ENCODE measurements at places on chromosomes 13 and 19.

GRCh38 chr19:45358213-45358792 is 12.1 kb downstream of the ERCC2 start:
- no peak for DNase-seq

DNA sequence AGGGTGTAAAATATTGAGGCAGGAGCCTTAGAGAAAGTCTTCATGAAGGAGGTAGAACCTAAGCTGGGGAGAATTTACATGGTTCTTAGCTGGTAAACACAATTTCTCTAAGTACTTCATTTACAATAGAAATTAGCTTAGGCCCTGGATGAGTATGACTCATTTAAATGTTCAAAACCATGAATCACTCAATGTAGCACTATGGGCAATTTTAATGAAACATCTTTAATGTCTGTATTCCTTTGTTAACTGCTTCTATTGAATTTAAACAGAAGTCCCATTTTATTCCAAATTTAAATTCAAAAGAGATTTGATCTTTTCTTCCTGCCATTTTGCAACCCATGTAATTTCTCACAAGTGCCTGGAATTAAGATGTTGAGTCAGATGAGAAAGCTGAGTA is 252.1 kb downstream of the RFC3 start:
- peak; percentile 43 for DNase-seq

- no peak for DNase-seq
Measured at GRCh38 chr19:13699786-13700185, 64.5 kb upstream of the MRI1 start.

- no peak for DNase-seq
Measured at GRCh38 chr19:7981199-7981598, 24.2 kb downstream of the ELAVL1 start.

GRCh38 chr13:41312176-41312500 is 1.1 kb downstream of the NAA16 start:
- DNase-seq, result peak; percentile 37

- DNase-seq, result no peak
Measured at GRCh38 chr13:97441368-97441767, 7.4 kb downstream of the RAP2A start.

- DNase-seq, result peak; percentile 86
Measured at GRCh38 chr19:40221858-40222619, 3.9 kb upstream of the TTC9B start.

- DNase-seq, result no peak
Measured at GRCh38 chr13:42380420-42381164, 108.6 kb downstream of the AKAP11 start.

GRCh38 chr13:27257233-27257568 is 5.8 kb downstream of the RPL21 start:
- no peak for DNase-seq

GRCh38 chr13:110359840-110360301 is 52.8 kb downstream of the COL4A2 start:
- DNase-seq, result peak; percentile 66

GRCh38 chr13:82480415-82480814 is 1401.9 kb downstream of the SLITRK1 start:
- no peak for DNase-seq

- peak; percentile 6 for DNase-seq
Measured at GRCh38 chr13:67134417-67135129, 95.6 kb downstream of the PCDH9 start.

DNA sequence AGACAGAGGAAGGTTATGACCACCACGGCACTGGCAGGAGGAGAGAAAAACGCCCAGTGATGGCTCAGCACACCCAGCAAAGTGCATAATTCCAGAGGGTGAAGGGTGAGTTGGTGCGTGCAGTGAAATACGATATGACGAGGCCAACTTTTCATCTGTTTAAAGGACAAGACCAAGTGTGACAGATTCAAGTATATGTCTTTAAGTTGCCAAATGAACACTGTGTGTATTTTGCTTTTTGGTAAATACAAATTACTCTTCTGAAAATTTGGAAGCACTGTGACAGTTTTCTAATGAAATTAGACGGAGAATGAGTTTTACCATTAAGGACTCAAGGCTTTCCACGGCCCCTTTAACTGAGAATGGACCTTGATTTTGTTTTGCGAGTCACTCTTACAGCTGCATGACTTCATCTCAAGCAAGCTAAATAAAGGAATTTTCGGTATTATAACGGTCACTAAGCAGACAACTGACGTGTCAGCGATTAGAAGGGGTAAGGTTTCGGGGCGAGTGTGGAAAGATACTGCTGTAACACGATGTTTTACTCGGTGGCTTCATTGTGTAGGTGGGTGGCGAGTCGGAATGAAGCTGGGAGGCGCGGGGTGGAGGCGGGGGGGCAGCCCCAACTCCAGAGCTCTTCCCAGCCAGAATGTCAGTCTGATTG is 22.8 kb downstream of the COL4A2 start:
- peak; percentile 59 for DNase-seq

DNA sequence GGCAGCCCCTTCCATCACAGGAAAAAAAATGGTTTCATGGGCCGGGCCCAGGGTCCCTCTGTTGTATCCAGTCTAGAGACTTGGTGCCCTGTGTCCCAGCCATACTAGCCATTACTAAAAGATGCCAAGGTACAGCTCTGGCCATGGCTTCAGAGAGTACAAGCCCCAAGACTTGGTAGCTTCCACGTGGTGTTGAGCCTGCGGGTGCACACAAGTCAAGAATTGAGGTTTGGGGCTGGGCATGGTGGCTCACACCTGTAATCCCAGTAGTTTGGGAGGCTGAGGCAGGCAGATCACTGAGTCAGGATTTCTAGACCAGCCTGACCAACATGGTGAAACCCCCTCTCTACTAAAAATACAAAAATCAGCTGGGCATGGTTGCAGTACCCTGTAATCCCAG is 214.3 kb downstream of the LIG4 start:
- no peak for DNase-seq

DNA sequence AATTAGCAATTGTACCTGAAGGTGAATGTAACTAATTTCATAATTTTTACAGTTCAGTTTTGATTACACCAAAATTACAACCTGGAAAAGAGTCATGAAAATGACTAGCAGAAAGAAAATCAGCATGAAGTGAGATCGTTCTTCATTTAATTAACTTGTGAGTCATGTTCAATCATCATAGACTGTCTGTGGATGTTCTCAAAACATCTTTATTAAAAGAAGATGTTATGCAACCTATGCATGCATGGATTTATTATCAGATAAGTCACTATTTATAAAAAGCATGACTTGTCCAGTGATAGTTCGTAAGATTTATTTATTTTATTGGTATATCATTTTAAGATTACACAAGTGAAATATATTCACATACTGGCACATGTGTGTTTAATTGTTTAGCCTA is 245.9 kb downstream of the ITGBL1 start:
- peak; percentile 64 for DNase-seq

DNA sequence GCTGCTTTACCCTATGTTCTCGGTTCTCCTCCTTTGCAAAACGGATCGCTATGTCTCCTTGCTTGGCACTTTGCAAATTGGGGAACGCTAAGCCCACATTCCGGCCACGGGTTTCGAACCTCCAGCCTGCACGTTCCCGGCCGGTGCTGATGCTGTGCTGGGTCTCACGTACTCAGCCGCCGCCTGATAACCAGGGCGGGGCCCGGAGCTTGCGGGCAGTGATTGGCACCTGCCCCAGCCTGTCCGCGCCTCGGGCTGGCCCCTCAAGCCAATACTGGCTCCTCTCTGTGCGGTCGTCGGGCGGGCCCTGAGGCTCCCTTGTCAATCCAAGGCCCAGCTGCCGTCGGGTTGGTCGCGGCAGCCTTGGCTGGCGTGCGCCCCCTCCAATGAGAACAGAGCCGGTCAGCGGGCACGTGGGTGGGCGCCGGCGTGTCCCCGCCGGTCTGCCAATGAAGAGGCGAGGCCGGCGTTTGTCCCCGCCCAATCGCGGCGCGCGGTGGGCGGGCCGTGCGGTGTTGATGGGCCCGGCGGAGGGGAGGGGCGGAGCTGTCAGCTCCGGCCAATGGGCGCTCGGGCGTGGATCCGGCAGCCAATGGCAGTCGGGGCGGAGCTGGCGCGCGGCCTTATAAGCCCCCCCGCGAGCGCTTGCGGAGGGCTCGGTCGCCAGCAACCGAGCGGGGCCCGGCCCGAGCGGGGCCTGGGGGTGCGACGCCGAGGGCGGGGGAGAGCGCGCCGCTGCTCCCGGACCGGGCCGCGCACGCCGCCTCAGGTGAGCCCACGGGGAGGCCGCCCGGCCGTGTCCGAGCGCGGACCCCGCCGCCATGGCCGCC is at the start of gene KDM4B:
Gene KDM4B, plus strand, starts transcription at position 652 of the 830 bp plus-strand sequence. CDS start 63,778 bp downstream, outside the sequence.
- DNase-seq, result peak; percentile 100

- peak; percentile 39 for DNase-seq
Measured at GRCh38 chr19:1105008-1105872, 1.4 kb downstream of the GPX4 start.

DNA sequence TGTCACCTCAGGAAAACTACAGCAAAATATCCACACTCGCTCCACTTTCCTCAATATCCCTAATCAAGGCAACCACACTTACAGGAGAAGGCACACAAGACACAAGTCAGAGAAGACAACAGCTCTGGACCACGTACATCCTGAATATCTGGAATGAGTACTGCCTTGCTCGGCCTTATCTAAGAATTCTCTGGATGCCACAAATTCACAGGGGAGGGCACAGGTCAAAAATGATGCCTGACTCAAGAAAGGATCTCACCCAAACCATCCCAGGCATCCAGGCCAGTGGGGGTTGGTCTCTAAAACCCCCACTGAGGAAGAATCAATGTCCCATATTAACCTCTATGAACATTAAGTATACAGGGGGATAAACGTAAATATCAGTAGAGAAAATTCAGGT is 29.9 kb downstream of the ATP7B start:
- DNase-seq, result peak; percentile 20

DNA sequence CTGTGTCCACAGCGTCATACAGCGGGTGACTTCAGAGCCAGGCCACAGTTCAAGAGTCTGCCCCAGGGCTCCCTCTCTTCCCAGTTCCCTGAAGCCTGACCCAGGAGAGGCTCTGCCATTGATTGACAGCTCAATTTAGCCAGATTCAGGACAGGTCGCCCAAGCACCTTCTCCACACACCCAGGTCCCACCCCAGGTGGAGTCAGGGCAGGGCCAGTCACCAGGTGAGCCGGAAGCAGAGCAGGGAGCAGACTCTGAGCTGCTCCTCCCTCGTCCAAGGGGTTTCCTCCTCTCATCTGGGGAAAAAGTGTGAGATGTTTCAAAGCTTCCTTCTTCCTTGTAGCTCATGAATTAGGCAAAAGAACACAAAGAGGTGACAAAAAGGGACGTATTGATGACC is 5.6 kb downstream of the CEACAM7 start:
- DNase-seq, result no peak

DNA sequence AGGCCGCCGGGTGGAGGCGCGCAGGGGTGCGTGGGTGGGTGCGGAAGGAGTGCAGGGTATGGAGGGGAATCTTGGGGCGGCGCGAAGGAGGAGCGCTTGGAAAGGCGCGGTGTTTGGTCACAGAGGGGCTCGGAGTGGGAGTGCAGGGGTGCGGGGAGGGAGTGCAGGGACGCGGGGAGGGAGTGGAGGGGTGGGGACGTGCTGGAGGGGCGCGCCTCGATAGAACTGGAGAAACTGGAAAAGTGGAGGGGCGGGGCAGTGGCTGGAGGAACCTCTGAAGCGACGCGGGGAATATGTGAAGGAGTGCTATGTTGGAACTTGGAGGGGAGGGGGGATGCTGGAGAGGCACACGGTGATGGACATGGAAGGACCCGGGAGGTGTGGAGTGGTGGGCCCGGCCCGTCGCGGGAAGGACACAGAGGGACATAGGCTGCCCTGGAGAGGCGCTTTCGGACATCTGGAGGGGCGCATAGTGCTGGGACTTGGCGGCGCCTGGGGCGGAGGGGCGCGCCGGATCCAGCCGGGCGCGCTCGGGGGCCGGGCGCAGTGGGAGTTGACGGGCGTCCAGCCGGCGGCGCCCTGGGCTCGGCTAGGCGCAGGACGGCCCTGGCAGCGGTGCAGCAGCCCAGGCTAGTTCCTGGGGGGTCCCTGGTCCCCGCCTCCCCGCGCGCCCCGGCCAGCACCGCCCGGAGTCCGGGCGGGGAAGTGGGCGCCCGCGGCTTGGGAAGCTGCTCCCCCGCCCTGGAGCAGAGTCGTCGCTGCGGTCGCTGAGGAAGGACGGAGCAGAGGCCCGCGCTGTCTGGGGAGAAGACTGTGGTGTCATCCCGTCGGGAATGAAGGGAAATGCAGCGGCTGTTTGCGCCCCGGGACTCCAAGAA is 20.8 kb upstream of the SGCG start:
- no peak for DNase-seq

GRCh38 chr13:41751734-41752445 is 209.0 kb downstream of the VWA8 start:
- DNase-seq, result no peak

DNA sequence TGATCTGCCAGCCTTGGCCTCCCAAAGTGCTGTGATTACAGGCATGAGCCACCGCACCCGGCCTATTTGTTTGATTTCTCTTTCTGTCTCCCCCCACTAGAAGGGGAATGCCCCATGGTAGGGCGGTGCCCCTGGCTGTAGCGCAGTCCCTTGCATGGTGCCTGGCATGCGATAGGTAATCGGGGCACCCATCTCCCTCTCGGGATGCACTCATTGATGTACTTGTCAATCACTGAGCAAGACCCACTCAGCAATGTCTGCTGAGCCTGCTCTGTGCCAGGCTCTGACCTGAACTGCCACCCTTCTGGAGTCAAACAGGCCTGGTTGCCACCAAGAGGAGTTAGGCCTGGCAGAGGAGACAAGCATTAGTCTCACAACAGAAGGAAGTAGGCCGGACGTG is 19.8 kb downstream of the DNM2 start:
- DNase-seq, result no peak

- DNase-seq, result peak; percentile 24
Measured at GRCh38 chr19:28234637-28235036, 978.3 kb downstream of the UQCRFS1 start.

DNA sequence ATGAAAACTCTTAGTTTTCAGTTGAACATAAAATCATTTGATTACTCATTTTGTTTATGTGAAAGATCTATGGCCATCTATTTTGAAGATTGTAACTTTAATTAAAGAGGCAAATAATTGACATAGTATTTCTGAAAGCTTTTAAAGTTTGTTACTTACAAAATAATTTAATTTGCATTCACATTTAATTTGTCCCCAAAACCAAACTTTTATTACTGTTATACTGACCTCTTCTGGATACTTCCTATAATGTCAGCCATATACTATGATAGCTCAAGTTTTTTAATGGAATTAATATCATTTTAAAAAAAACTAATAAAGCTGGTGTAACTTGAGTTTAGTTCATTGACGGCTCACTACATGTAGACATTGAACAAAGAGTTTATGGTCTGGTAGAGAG is 4.9 kb upstream of the SGCG start:
- DNase-seq, result no peak

- no peak for DNase-seq
Measured at GRCh38 chr19:5313307-5313706, 27.3 kb downstream of the PTPRS start.

GRCh38 chr19:56110515-56111448 is 10.3 kb downstream of the ZNF787 start:
- no peak for DNase-seq

- DNase-seq, result no peak
Measured at GRCh38 chr13:39403106-39403505, 199.9 kb downstream of the LHFPL6 start.
